ENCODE measurements at places on chromosomes 3 and 15.

GRCh38 chr3:195256639-195257453, 14.1 kb downstream of the XXYLT1 start:
- DNase-seq: no peak

GRCh38 chr3:25036633-25037032, 391.4 kb upstream of the RARB start:
- DNase-seq: no peak

GRCh38 chr15:59531066-59531675, 80.4 kb upstream of the GCNT3 start:
- no peak for DNase-seq

DNA sequence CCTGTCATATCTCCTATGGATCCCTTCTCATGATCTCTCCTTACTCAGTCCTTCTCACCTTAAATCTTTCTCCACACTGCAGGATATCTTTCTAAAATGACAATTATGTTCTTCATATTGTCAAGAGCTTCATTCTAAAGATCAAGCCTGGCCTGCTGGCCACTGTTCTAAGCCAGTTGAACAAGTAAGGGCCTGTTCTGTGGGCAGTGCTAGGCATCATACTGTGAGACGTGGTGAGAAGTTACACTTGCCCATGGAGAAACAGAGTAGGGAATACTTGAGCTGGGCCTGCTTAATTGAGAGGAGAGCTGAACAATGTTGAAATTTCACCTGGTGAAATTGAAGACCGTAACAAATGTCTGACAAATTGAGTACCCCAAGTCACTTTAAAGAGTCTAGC, 184.1 kb upstream of the RASGRP1 start:
- DNase-seq: no peak

- DNase-seq: no peak
Measured at GRCh38 chr3:124969963-124970722, 35.6 kb upstream of the MUC13 start.

DNA sequence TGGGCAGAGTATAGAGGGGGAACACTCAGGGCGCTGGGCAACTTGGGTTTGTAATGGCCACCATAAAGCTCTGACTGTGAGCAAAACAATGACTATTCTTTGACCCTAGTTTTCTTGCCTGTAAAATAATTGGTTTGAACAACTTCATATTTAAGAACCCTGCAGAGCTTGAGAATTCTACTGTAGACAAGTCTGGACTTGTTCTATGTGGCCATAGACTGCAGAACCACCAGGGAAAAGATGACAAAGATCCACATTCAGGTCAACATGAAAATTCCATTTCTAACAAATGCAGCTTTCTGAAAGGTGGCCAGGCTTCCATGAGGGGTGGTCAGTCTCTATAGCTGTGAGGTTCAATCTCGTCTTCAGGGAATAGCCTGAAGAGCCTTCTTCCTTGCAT, 239.4 kb upstream of the LRRN1 start:
- no peak for DNase-seq
